Stimulated activated CD4-positive, alpha-beta T cell treated with anti-CD3 and anti-CD28 coated beads, Interleukin-1b, Interleukin-23, amount 100 ng/mL, for 4 hours (primary cell): ENCODE measurements at places on chromosomes 7 and 10.

DNA sequence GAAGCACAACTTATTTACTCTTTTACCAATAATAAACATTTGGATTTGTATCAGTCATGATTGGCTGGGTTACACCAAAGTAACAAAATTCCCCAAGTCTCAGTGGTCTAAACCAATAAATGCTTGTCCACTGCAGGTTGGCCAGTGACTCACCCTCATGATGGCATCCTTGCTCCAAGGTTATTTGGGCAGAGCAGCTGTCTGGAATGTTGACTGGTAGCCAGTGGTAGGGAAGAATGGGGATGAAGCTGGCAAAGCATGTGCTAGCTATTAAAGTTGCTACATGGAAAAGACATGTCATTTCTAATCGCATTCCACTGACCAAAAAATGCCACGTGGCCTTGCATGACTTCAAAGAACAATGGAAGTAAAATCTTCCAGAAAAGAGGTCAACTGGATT lies 1168.7 kb upstream of the CELF2 start:
- DNase-seq: no peak

DNA sequence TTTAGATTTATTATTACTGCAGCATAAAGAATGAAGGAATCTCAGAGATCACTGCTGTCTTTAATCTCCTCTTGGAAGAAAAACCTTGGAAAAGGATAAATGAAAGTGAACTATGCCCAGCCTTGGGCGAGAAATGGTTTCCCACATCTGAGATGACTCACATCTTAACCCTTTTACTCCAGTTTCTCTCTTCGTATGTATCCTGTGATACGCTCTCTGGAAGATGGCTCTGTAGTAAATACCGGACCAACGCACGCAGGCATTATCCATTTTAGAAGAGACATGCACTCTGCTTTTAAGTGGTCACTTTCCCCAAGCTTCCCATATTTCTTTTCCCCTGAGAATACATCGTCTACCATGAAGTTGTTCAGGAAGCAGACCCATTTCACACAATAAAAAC lies 207.3 kb upstream of the BMPER start:
- DNase-seq: no peak

DNA sequence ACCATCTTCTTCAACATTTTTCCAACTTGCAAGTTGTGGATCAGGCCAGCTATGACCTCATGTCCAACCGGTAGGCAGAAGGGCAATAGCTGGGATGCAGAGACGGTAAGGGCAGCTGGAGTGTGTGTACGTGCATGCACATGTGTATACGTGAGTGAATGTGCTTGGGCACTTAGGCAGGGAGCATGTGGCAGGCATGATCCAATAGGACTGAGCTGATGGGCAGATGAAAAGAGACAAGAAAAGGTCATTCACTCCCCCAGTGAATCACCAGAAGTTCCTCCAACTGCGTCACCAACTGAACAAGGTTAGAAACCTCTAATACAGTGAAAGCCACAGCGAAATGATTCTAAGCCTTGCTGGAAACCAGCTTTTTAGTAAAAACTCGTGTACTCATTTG lies 176.1 kb downstream of the FGFR2 start:
- no peak for DNase-seq

GRCh38 chr7:158586499-158587161 lies 993 bp downstream of the PTPRN2 start:
- no peak for DNase-seq

DNA sequence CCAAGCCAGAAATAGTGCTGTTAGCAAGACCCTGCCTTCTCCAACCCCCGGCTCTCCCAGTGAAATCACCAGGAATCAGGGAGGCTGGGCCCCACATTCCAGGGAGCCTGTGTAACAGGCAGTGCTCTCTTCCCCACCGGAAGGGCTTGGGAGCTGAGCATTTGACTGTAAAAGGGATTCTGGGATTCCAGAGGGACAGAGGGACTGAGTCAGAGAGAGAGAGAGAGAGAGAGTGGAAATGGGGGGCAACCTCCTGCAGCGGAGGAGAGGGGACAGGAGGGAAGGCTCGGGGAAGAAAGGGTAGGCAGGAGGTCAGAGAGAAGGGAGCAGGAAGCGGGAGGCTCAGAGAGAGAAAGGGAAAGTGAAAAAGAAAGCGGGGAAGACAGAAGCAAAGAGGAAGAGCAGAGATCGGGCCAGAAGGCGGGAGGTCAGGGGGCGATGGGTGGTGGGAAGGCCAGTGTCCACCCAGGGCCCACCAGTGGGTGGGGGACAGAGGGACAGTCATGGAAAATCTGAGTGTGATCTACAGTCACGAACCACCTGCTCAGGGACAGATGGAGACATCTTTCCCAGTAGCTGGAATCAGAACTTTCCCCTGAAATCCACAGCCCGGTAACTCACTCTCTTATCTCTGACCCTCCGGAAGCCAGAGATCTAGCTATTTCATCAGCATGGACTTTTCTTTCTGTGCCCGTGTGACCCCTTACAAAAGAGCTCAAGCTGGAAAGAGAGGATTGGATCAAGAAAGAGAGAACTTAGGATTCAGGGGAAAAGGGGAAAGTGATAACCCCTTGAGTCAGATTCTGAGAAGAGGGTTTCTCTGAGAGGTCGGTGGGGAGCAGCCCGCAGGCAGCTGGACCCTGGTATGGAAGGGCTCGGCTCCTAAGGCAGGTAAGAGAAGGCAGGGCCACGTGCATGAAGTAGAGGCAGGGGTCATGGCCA lies 4.6 kb upstream of the SERPINE1 start:
- no peak for DNase-seq

DNA sequence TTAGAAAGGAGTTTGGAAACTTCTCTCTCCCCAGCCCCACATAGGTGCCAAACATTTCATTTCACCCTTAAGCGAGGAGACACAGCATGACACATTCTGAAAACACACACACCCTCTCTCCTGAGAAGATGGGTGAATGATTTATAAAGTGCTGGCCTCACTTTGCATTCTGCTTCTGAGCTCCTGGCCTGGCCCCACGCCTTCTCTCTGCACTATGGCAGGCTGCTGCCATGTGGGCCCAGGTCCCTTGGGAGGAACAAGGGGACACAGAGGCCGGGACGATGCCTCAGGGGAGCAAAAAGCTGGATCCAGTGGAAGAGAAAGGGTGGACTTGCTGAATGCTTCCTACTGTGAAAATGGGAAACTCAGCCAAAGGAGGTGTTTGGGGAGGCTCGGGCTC lies 56.0 kb downstream of the CPXM2 start:
- DNase-seq: no peak

DNA sequence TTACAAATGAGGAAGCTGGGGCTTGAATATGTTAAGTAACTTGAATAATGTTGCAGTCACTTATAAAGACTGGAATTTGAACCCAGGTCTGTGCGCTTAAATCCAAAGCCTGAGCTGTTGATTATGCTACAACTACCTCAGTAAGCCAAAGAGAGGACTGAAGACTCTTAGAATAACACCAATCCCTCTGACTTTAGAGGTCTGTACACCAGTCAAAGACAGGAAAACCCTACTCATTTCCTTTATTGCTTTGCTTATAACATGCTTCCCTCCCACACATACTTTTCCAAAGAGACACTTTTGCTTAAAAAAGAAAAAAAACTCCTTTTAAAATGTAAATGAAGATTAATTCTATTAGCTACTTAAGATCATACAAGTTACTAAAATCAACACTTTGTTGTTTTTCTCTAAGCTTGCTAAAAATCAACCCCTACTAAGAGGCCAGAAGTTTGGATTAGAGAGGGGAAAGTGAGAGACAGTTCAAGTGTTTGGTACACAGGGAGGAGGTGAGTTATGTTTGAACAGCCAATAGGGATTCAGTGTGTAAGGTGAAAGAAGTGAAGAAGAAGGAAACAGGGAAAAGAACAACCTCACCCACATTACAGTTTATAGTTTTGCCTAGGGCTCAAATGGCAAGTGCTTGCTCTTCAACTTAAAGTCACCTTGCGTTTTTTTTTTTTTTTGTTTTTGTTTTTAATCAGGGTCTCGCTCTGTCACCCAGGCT lies 74.8 kb downstream of the MDH2 start:
- DNase-seq: no peak

GRCh38 chr10:98957801-98958200 lies 277.9 kb downstream of the HPSE2 start:
- DNase-seq: no peak

DNA sequence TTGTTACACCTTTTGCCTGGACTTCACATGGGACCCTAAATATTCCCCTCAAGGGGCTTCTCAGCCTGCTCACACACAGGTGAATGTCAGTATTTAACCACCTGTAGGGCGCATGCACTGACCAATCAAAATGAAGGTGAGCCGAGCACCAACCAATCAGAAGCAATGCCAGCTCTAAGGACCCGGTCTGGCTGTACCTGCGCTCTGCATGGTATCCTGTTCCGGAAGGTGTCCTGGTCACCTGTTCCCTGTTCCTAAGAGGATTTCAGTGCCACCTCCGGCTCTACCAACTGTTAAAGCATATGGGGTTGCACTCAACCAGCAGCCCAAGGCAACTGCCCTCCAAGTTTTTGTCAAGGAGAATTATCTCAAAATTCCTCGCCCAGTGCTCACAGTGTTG lies 18.4 kb upstream of the CALN1 start:
- DNase-seq: no peak

- DNase-seq: no peak
These were observed 139.8 kb downstream of the GRID1 start for GRCh38 chr10:86226781-86227201.

- DNase-seq: no peak
These were observed 80.6 kb downstream of the ETV1 start for GRCh38 chr7:13908667-13909397.
